ENCODE measurements at places on chromosomes 7 and 10.

DNA sequence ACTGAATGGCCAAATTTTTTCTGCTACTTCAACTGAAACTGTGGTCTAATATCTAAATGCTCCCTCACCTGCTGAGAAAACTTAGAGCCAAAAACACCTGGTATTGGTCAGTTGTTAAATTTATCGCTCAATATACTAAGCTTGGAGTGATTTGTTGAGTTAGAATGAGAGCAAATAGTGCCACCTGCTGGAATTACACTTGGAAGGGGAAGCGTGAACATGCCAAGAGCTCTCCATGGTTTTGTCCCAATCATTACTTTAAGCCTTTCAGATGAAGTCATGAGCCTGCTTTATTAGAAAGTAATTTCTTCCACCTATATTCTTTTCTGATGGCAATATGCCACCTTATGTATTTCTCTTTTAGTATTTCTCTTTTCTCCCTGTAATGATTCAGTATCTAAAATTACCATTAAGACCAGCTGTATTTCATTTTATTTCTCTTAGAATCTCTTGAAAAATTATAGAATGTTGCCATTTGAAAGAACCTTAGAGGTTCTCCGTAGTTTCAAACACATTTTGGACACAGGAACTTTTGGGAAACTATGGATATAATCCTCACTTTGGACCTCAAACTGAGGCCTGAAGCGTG lies 447.8 kb upstream of the C7orf33 start:
- peak; percentile 13 for DNase-seq

GRCh38 chr10:27503498-27504006 lies 552 bp upstream of the RAB18 start:
- no peak for DNase-seq

DNA sequence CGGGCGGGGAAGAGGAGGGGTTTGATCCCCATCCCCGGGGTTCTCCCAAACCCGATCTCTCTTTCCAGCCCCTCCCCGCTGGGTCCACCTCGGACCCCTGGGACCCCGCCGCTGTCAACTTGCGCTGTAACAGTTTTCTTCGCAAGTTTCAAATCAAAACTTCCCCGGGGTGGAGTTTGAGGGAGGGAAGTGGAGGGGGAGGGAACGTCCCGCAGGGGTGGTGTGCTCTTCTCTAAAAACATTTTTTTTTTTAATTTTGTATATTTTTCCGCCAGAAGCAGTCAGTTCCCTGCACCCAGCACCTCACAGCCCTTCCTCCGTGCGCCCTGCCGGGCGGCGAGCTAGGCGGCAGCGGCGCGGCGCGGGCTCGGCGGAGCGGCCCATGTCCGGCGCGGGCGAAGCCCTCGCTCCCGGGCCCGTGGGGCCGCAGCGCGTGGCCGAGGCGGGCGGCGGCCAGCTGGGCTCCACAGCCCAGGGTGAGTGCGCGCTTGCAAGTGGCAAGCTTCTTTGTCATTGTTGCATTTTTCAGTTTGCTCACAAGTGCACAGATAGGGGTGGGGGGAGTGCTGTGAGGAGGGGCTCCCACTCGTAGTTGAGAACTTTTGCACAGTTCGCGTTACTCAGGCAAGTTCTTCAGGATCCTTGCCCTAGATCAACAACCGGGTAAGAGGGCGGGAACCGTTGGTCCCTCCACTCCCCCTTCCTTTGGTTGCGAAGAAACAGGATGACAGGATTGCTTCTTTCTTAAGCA lies 933 bp downstream of the MDFIC start:
- DNase-seq, result peak; percentile 70

DNA sequence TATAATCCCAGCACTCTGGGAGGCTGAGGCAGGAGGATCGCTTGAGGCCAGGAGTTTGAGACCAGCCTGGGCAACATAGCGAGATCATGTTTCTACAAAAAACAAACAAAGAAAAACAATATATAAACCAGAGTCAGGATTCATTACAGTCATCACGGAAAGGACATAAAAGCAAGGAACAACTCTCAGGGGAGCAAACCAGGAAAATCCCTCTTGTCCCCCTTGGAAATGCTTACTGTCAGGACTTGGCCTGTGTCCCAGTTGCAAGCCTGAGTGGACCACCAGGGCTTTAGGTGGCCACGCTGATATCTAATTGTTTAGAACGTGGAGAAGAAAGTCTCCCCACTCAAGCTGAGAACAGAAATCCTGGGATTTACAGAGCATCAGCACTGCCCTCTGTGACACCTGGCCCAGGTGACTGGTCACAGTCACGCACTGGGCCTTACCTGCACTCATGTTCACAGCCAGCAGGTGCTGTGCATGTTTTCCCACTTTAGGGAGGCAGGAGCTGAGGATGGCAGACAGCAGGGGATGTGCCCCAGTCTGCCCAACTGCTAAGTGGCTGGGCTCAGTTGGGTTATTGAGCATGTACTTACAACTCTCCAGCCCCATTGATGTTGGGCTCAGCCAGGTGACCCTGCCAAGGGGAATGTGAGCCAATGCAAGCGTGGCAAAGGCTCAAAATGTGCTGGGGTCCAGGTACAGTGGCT lies 60.9 kb downstream of the TMEM130 start:
- DNase-seq, result no peak

DNA sequence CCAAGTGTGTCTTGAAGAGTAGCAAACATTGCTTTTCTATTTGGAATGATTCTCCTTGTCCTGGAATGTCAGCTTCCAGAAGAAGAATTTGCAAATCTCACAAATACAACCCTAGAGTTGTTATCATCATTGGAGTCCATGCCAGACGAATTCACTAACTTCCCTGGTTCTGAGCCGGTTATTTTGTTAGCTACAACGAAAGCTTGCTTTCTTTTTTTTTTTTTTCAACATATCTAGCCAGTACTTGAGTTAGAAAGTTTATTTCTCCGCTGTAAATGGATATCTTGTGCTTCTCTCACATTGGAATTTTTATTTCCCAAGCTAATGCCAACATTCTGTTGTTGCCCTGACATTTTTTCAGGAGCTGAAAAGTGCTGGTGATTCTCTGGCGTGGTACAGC lies 138.1 kb upstream of the POM121L12 start:
- DNase-seq, result no peak

DNA sequence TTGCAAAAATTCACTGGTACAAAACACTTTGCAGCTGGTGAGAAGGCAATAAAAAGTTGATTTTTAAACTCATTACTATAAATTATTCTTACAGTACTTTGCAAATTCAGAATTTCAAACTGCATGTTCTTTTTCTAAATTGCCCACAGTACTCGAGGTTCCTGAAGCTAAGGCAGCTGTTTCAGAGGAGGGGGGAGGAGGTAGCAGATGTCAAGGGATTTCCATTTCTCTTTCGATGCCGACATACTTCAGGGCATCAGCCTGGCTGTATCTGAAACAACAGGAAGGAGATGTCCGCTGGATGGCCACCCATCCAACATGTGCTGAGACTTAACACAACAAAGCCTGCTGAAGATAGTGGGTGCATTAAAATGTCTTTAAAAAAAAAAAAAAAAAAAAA lies 76.7 kb downstream of the EZH2 start:
- no peak for DNase-seq

Measured in EL (cell line).